ENCODE measurements at places on chromosomes 6 and 20.

- DNase-seq, result no peak
These were observed 505.1 kb upstream of the NRSN1 start for GRCh38 chr6:23620911-23621401.

DNA sequence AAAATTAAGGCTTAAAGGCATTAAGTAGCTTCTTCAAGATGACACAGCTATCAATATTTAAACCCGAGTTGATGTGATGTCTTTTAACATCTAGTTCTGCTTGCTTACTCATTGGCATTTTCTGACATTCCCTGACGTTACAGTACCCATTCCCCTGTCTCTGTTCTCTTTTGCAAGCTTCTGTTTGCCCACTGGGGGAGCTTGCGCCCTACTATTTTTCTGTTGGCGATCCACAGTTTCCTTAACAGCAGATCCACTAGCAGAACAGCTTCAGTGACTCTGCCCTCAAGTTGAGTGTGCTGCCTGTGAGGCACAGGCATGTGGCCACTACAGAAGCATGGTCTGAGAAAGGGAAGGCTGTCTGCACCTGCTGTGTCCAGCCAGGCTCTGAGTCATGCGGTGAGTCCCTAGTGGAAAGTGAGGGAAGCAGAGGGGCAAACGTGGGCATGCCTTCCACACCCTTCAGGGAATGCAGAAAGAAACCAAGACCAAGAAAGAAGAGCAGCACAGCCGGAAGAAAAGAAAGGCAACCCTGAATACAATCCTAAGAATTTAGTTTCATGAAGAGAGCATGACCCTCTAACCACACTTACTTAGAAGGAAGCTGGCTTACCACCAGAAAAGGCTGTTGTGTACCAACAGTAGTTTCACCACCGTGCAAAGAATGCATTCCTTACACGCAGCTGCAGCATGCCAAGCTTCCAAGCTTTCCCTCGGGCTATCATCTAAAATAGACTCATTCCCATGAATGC, 97.7 kb upstream of the VGLL2 start:
- DNase-seq, result no peak

GRCh38 chr20:33042983-33043730, 10.5 kb upstream of the BPIFB3 start:
- no peak for DNase-seq

DNA sequence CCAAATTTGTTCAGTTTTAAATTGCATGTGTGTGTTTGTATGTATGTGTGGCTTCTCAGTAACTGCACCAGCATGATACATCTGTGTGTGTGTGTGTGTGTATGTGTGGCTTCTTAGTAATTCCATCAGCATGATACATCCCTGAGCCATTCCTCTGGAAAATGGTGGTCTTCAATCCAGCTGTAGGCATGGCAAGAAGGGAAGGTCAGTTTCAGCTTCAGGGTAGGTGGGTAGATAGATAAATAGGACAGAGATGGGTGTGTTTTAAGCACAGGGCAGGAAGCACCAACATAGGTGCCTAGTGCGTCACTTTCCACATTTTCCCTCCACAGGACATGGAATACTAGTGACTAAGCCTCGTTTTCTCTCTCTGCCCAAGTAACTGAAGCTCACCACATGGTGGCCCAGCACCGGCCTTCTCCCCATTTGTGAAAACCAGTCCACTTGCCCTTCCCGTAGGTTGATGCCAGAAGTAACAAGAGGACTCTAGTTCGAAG, 82.9 kb downstream of the RPP40 start:
- DNase-seq, result no peak

GRCh38 chr20:2330090-2330695, 34.4 kb downstream of the TGM3 start:
- DNase-seq, result no peak
